ENCODE measurements at places on chromosomes 16 and 17.
A peak's percentile ranks its signal among the peaks of the same experiment; 100 is the strongest.

- DNase-seq, result no peak
Observed at GRCh38 chr16:25040543-25040942, 25.4 kb upstream of the ARHGAP17 start.

GRCh38 chr16:80355335-80355734 is 185.5 kb upstream of the DYNLRB2 start:
- DNase-seq, result no peak

DNA sequence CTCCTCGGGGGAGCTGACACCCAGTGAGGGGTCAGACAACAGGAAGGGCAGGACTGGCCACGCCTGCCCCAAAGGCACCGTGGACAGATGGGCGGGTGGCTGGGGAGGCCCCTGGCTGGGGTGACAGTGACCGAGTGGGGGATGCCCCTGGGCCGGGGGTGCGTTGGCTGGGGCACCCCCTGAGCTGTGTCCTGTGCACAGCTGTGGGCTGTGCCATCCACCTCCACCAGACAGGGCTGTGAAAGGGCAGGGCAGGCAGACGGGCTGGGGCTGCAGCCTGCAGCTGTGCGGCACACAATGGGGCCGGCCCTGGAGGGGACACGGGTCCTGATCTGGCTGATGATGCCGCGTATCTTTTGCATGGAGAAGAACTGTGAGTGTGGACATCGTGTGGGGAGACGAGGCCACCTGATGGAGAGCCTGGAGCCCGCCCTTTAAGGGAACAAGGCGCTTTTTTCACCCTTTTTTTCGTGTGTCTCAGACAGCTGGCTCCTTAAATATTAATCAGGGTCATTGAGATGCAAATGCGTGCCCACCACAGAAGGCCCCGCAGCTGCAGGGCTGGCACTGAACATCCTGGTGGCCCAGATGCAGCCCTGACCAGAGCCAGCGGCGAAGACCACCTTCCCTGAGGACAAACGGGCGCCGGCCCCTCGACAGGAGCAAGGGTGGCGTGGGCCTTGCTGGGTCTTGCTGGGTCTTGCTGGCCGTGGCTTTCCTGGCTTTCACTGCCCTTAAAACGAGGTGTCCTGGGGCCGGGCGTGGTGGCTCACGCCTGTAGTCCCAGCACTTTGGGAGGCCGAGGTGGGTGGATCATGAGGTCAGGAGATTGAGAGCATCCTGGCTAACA is 42.4 kb upstream of the GNG13 start:
- no peak for DNase-seq

DNA sequence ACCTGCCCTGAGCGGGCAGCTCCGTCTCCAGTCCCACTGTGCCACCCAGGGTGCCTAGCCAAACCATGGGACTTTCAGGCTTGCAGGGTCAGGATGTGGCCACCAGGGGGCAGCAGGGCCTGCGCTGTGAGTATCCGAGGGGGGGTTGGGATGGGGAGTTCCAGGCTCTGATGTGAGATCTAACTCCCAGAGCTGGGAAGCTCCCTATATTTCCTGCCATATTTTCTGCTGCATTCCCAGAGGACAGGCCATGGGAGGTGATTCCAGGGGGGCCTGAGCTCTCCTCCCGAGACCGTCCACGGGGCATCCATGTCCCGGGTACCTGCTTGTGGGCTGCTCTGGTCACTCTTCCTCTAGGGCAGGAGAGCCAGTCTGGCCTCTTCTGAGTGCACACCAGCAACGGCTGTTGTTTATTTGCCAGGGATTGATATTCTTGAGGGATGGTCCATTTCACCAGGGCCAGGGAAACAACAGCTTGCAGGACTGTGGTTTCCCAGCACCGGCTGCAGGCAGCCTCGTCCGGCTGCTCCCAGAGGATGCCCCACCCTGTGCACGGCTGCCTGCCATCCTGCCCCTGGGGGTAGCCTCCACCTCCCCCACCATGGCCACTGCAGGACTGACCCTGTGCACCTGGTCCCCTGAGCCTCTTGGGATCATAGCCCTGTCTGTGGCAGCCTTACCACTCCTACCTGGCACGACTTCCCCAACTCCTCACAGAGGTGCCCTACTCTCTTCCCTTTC is 1.2 kb downstream of the GPR142 start:
- DNase-seq, result peak; percentile 60

- DNase-seq, result no peak
Observed at GRCh38 chr17:3663102-3664011, 5.0 kb downstream of the TAX1BP3 start.

- DNase-seq, result no peak
Observed at GRCh38 chr17:49471089-49471683, 23.9 kb upstream of the NGFR start.

- no peak for DNase-seq
Observed at GRCh38 chr17:3799181-3799945, 1.6 kb downstream of the ITGAE start.

GRCh38 chr16:73743665-73744496 is 552.7 kb upstream of the PSMD7 start:
- no peak for DNase-seq

- DNase-seq, result no peak
Observed at GRCh38 chr17:81056312-81056711, 21.4 kb downstream of the BAIAP2 start.

DNA sequence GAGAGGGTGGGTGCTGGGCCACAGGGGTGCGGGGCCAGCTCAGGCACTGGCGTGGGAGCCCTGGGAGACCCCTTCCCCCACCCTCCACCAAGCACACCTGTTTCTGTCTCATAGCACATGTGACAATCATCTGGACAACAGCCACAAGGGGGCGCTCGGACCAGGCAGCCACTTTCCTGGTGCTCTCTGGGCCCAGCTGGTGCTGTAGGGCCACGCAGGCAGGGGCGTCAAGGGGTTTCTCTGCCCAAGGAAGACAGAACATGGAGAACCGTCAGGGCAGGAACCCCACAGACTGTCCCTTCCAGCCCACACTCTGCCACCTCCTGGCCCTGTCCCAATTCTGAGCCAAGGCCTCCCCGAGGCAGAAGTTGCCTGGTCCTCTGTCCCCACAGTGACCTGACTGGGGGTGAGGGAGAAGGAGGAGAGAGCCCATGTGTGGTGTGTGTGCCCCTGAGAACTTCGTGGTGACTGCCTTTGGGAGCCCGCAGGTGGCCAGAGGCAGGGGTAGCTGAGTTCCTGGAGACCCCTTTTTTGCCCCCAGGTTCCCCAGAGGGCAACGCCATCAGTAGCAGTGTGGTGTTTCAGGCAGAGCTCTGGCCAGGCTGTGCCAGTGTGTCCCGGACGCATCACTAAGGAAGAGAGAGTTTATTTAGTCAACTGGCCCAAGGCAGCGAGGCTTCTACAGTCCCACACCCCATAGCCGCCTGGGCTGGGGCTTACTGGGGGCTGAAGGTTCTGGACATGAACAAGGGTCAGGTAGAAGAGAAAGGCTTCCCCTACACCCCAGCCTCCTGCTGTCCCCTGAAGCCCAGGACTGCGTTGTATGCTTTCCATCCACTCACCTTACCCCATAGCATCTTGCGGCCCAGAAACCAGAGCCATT is 3.1 kb upstream of the SETD6 start:
- DNase-seq, result peak; percentile 90

GRCh38 chr17:58993311-58993710 is 113.4 kb downstream of the TRIM37 start:
- no peak for DNase-seq

DNA sequence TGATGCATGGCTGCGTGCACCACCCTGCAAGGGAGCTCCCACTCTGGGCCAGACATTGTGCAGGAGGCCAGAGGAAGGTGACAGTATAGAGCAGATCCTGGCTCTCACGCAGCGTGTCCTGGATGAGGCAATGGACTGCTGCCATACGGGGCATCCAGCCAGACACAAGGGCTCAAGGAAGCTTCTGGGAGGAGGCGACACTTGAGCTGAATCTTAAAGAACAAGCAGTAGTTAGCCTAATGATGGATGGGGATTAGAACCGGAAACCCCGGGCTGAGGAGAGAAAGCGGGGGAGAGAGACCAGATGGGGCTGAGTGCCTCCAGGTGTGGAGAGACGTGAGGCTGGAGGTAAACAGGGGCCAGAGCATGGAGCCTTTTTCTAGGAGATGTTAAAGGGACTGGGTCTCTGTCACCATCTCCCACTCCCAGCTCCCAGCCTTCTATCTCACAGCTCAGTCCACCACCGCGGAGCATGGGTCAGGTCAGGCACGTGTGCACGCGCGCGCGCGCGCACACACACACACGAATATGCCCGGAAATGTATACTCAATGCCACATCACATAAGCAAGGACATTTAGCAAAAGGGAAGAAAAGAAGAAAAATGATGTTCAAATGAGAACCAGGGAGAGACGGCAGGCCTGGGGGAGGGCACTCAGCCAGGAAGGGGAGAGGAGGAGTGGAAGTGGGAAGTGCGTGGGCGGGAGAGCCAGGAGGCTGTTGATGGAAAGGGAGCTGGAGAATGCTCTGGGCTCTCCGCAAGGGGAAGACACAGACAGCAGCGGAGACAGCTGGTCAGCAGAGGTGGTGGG is 46.3 kb downstream of the CCDC42 start:
- no peak for DNase-seq

GRCh38 chr17:64783556-64784352 is 121.6 kb upstream of the SMURF2 start:
- DNase-seq, result no peak

- DNase-seq, result no peak
Observed at GRCh38 chr17:30217054-30217453, 18.4 kb downstream of the SLC6A4 start.

DNA sequence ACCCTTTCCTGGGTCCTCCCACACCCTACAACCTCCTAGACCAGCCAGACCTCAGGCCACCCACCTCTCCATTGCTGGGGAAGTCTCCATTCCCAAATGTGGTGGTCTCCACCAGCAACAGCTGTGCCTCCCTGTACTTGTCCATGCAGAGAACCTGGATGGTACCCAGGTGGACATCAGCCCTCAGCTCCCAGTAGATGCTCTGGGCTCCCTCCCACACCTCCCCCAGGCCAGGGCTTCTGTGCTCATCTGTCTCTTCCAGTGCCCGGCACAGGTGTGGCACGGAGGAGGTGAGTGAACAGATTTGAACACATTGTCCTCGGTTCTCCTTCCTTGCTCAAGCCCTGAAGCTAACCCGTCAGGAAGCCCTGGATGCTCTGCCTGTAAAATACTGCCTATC is 34.6 kb downstream of the LGALS9 start:
- DNase-seq, result no peak

DNA sequence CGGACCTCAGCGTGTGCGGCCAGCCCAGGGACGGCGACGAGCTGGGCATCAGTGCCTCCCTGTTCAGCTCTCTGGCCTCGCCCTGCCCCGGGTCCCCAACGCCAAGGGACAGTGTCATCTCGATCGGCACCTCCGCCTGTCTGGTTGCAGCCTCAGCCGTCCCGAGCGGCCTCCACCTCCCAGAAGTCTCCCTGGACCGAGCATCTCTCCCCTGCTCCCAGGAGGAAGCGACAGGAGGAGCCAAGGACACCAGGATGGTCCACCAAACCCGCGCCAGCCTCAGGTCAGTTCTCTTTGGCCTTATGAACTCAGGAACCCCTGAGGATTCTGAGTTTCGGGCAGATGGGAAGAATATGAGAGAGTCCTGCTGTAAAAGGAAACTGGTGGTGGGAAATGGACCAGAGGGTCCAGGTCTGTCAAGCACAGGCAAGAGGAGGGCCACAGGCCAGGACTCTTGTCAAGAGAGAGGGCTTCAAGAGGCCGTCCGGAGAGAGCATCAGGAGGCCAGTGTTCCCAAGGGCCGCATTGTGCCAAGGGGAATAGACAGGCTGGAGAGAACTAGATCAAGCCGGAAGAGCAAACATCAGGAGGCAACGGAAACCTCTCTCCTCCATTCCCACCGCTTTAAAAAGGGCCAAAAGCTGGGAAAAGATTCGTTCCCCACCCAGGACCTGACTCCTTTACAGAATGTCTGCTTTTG is 825 bp downstream of the HASPIN start:
- no peak for DNase-seq

- no peak for DNase-seq
Observed at GRCh38 chr17:17792037-17792550, 44.7 kb downstream of the SREBF1 start.

- DNase-seq, result no peak
Observed at GRCh38 chr16:4098501-4098900, 17.7 kb downstream of the ADCY9 start.

DNA sequence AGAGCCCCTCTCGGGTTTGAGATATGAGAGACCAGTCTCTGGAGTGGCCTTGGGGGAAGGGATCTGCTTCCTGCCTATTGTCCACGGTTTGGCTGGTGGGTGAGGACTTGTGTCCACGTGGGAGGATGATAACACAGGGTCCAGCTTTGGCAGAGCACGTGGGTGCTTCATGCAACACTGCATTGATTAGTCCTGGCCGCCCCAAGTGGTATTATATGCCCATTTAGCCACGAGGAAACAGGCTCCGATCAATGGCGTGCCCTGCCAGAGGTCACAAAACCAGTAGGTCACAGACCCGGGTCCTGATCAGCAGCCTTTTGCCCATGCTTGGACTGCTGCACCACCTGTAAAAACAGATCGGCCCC is 141.6 kb downstream of the RGS9 start:
- DNase-seq, result no peak

- DNase-seq, result no peak
Observed at GRCh38 chr16:2086812-2087747, 39.3 kb downstream of the TSC2 start.

- no peak for DNase-seq
Observed at GRCh38 chr17:156094-156621, 18.8 kb downstream of the SCGB1C2 start.

GRCh38 chr16:81204798-81205680 is 33.5 kb upstream of the BCO1 start:
- peak; percentile 51 for DNase-seq

GRCh38 chr17:51305182-51305581 is 44.8 kb downstream of the UTP18 start:
- DNase-seq, result no peak

DNA sequence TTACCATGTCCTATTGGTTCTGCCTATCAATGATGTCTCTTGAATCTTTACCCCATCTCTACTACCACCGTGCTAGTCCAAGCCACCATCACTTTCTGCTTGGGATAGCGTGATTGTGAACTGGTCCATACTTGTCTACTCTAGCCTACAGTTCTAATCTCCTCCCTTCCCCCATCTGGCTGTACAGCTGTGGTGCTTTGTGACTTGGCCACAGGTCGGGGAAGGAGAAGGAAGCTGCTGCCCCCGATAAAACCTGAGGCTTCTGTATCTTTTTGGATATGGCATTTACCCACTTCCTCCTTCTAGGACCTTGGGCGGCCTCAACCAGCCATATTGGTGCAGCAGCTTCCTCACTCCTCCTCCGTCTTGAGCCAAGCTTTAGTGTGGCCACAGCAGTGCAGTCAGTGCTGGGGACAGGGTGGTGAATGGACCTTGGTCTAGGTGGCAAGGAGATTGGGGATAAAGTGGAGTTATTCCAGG is 314 bp upstream of the ITGA2B start:
- no peak for DNase-seq

- DNase-seq, result no peak
Observed at GRCh38 chr17:38918916-38919315, 6.5 kb upstream of the LASP1NB start.

- no peak for DNase-seq
Observed at GRCh38 chr16:86517652-86518258, 7.4 kb downstream of the FOXF1 start.

DNA sequence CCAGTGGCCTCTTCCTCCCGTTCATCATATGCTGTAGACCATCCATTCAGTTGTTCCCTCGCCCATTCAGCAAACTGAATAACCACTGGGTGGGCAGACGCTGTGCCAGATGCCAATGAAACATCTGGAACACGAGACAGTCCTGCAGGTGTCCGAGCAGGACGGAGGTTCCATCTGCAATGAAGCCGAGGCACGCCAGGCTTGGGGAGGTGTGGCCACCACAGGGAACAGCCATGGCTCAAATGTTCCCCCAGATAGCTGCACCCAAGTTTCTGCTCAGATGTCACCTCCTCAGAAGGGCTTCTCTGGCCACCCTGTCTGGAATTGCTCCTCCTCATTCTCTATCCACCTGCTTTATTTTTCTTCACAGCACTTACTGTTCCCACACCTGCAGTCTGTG is 30.5 kb downstream of the UBE2O start:
- DNase-seq, result no peak
